ENCODE measurements at places on chromosomes 2 and 18. TPM values are rescaled to one million over a fixed set of nuclear protein-coding genes. Genes with fewer than 3 reads are reported as not detected.

DNA sequence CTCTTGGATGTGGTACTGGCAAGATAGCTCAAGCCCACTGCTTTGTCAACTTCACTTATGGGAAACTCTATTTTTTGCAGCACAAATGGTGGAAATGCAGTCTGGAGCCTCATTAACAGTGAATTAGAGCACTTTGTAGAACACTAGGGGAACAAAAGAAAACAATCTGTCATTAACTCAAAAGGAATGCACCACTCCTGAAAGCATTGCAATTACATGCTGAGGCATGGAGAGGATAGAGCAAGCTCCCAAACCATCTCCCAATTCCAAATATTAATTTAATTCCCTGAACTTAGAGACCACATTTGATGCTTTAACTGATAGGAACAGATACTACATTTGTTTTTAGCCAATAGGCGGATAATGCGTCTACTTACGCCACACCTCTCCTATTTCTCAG is 32.8 kb upstream of the TANC1 start:
- no peak for DNase-seq

DNA sequence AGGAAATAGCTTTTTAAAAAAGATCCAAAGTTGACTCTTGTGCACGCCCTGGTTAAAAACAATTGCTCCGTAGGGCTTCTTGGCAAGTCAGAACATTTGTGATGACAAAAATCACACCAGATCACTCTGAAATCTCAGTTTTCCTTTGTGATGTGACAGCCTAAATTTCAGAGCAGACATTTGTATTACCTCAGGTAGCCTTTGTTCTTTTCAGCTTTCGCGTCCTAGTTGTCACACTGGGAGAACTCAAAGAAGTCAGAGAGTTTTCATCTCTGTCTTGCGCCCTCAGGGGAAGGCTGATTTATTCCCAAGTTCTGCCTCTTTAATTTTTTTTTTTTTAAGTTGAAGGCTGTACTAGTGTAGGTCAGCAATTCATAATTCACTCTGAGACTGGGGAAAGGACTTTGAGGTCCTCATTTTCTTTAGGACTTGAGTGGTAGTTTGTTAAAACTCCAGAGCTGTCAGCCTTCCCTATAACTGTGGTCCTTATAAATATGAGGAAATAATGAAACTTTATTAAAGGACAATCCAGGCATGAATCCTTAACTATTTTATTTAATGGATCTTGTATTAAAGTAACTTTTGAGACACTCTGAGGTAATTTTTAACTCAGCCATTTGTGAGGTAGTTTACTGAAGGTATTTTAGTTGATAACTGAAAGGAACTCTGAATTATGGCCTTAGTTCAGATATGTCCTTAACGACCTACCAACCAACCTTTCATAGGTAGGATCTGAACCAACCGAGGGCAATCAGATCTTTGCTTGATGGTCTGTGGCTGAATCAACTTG is 525.1 kb upstream of the FAM98A start:
- DNase-seq = no peak

- DNase-seq = no peak
These were observed 9.3 kb upstream of the EFHD1 start for GRCh38 chr2:232623768-232624765.

Gene MPP4
- total RNA-seq = not detected
